ENCODE measurements at places on chromosomes 5 and 9.

- DNase-seq = no peak
Observed at GRCh38 chr5:136808756-136809155, 443.4 kb upstream of the TRPC7 start.

GRCh38 chr9:32253731-32254130 lies 130.7 kb upstream of the ACO1 start:
- no peak for DNase-seq

DNA sequence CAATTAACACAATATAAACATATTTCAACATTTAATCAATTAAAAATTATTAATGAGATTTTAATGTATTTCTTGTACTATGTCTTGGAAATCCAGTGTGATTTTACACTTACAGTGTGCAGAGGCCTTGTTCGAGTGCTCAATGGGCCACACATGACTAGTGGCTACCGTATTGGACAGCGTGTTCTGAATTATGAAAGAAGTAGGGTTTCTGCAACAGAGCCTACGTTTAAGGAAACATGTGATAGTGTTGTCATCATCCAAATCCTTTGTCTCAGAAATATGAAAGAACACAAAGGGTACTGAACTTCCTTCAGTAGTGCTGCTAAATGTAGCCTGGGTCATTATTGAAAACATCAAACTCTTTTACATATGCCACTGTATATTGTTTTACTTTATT lies 29.5 kb downstream of the NPR3 start:
- no peak for DNase-seq

- no peak for DNase-seq
Observed at GRCh38 chr5:179438011-179438441, 92.8 kb upstream of the ADAMTS2 start.

DNA sequence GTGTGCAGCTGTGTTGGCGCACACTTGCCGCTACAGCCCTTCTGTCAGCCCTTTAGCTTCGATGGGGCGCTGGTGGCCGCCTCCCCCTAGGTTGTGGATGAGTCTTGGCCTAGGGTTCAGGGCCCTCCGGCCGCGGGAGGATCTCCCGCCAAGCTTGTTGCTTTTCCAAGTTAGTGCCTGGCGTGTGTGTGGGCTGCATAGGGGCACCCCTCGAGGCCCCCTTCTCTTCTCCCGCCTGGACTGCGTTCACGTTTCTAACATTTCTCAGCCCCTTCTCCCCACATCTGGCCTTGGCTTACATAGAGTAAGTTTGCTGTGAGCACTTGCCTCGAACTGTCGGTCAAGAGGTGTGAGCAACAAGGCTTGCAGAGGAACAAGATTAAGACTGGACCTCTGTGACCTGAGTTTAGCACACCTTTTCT lies 413 bp upstream of the OXCT1 start:
- DNase-seq = no peak

GRCh38 chr9:115615000-115615401 lies 497.0 kb upstream of the TNC start:
- DNase-seq = no peak

DNA sequence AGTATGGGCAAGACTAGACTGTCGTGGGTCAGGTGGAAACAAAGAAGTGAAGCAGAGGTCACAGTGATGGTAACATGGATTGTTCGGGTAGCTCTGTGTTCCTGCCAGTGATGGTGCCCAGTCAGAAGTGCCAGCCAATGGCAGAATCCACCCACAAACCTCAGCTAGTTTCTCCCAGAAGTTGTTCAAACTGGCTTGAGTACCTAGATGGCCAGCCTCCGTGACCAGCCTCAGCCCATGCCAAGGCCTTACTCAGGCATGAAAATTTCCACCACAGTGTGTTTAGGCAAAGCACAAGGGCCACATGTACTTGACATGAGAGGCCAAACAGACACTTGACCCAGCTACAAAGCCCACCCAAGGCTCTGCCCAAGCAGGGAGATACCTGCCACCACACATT lies 19.4 kb upstream of the BTNL9 start:
- no peak for DNase-seq

DNA sequence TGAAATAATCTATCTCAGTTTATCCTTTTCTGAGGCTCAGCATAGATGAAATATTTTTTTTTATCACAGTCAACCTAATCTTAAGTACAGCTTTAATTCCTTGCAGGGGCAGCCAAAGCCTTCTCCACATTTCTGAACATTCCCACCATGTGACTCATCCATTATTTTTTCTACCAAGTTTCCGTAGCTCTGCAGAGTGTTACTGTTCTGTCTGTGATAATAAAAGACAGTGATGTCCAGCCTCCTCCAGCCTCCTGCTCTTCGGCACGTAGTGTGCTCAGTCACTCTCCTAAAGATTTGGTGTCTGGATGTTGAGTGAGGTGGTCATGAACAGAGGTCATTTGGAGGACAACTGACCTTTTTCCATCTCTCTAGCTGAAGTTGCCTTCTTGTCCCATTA lies 338.1 kb upstream of the ADAMTS16 start:
- no peak for DNase-seq

DNA sequence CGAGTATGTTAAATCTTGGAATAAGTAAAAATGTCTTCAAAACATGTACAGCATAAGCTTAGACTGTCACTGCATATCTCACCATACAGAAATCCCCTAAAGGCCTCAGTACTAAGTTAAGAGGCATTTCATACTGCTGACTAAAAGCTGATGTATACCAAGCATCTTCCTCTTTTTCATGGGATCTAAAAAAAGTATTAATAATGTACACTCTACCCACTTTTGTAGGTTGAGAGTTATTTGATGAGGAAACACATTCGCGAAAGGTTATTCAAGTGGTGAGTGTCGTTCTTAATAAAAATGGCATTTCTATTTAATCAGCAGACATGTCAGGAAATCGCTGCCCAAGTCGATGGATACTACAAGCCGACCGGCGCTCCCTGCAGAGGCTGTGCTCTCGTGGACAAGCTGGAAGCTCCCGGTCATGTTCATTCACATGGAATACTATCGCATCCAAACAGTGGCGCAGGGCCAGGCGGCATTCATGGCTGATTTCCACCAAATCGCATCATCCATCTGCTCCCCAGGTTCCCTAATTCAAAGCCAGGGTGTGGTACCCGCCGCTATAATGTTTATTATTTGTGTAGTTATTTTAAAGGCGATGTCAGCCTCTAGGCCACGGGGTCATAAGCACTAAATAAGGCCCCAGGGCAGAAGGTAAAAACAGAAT lies 724 bp downstream of the SGTB start:
- DNase-seq = no peak

All from T-cell (primary cell).